ENCODE measurements at places on chromosomes 5 and 9.
A peak's percentile ranks its signal among the peaks of the same experiment; 100 is the strongest.

- DNase-seq, result no peak
Measured at GRCh38 chr5:66867618-66868322, 271.6 kb downstream of the MAST4 start.

GRCh38 chr9:127215268-127216209, 49.0 kb upstream of the GARNL3 start:
- no peak for DNase-seq

GRCh38 chr5:138460032-138460693, 5.1 kb upstream of the EGR1 start:
- DNase-seq, result no peak

GRCh38 chr5:51159606-51160005, 223.6 kb upstream of the ISL1 start:
- DNase-seq, result no peak

GRCh38 chr5:53191548-53192165, 82.1 kb upstream of the MOCS2 start:
- DNase-seq, result no peak

GRCh38 chr5:109838157-109838556, 148.4 kb downstream of the MAN2A1 start:
- no peak for DNase-seq

GRCh38 chr9:109317979-109318741, 2.7 kb downstream of the EPB41L4B start:
- DNase-seq, result peak; percentile 43

DNA sequence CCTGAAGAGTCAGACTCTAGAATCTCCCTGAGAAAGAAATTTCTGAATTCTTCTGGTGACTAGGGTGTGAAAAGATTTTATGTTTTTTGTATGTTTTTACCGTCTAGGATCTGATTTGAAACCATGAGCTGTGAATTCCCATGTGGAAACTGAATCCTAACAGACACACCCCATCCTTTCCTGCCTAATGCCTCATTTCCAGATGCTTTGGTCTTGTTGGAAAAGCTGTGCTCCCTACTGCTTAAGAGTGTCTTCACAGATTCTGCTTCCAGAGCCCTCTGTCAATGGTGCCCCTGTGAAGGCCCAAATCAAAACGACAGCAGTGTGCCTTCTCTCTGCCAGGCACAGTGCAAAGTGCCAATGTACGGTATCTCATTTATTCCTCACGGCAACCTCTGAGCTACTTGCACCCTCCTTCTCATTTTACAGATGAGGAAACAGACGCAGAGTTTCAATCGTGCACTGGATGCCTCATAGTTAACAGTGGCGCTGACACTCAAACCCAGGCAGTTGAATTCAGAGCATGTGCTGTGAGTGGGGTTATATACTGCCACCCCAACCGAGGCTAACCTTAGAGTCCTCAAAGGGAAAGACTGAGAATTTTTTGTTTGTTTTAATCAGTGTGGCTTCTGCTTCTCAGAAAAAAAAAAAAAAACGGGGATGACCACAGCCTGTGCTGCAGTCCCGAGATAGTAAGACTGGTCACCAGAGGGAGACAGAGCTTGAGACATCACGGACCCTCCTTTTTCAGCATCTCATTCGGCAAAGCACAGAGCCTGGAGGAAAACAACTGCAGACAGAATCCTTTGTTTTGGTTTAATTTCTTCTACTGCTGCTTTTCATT, 188.4 kb downstream of the SNCAIP start:
- DNase-seq, result peak; percentile 22

DNA sequence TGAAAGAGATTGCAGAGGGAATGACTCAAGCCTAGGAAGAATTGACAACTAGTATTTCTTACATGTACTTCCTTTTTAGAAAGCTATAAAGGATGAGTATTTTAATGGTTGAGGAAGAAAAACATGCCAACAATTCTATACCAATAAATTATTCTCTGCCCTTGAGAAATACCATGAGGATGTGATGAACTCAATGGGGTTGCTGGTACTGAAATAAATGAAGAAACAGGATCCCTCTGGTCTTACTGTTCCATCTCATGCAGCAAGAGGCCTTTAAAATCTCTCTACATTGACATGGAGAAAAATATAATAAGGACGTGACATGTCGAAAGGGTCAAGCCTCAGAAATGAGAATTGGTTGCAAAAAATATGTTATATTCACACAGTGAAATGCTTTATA, 477.3 kb downstream of the GABRG2 start:
- no peak for DNase-seq

- DNase-seq, result peak; percentile 78
Measured at GRCh38 chr9:120394058-120394669, 185.8 kb downstream of the CDK5RAP2 start.

DNA sequence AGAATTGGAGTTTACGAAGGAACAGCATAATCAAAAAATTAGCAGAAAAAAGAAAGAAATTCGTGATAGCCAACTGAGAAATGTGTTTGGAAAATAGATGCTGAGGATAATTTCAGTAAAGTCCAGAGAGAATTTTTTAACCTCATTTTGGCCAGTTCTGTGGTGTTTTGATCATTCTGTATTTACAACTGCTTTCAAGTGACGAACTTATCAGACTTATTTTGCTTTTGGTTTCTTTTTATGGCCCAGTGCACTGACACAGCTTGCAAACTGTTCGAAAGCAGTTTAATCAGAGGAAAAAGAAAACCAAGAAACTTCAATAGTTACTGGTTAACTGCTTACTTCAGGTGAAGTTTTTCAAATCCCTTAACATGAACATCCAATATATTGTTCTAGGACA, 1.9 kb downstream of the SDHA start:
- DNase-seq, result peak; percentile 10

- DNase-seq, result no peak
Measured at GRCh38 chr5:66769839-66770617, 173.8 kb downstream of the MAST4 start.

DNA sequence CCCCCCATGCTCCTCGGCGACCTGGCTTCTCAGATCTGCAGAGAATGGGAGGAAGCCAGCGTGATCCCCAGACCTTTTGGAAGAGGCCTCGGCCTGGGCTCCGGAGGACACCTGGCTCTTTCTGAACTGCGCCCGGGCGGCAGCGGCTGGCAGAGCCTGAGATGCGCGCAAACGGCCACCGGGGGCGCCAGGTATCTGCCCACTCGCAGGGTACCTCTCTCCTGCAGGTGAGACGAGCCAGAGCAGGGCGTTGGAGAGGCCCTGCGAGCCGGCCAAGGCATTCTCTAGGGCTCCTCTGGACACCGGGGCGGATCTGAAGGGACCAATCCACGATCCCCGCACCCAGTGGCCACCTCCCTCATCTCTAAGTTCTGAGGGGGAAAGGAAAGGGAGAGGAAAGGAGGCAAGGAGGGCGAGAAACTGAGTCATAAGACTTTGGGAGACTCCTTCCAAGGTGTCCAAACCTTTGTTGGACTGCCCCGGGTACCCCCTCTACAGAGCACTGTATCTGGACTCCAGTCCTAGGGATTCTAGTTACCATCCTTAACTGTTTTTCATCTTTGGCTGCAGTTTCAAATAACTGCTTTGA, 55.0 kb upstream of the SLC46A2 start:
- DNase-seq, result no peak

DNA sequence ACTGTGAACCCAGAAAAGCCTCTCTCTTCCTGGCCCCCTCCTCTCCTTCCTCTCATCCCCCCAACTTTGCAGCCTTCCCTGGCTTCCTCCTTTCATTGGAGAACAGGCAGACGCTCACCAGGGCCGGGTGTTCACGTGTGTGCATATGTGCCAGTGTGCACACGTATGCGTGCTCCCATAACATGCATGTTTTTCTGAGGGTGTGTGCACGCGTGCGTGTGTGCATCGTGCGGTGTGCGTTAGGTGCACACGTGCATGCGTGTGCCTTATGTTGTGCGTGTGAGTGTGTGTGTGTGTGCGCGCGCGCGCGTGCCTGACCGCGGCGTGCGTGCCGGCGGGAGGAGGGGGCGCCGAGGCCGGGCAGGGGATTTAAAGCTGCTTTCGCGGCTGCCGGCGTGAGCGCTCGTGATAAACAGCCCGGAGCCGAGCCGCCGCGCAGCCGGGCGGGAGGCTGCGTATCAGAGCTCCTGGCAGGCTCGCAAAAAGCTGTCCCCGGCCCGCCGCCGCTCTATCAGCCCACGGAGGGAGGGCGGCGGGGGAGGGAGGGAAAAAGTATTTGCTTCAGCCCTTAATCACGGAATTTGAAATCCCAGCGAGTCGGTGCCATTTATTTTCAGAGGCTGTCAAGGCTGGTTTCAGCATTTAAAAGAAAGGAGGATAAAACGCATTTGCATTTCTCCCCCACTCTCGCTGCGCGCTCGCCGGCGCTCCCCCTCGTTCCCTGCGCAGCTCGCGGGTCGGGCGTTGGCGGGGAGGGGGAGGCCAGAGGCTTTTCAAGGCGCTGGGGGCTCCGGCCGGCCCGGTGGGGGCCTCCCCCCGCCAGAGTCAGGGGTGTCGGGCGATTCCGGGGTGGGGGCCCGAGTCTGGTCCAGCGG, 183.9 kb downstream of the C9orf50 start:
- DNase-seq, result no peak

DNA sequence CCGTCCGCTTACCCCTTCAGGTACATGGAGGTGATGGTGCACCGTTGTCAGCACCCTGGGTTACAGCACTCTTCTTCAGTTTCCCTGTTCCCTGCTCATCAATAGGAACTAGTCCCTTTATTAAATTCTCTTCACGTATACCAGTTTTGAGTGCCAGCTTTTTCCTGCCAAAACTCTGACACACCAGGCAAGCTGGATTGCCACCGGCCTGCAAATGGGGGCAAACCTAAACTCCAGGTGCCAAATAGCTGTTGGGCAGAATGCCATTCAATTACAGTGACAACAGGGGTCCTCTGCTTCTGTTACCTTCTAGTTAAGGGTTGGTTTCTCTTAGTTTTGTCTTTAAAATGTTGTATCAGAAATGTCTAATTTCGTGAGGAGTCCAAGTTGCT, 400.4 kb downstream of the OSTF1 start:
- no peak for DNase-seq

- peak; percentile 59 for DNase-seq
Measured at GRCh38 chr5:107669096-107670031, 1.4 kb downstream of the EFNA5 start.

DNA sequence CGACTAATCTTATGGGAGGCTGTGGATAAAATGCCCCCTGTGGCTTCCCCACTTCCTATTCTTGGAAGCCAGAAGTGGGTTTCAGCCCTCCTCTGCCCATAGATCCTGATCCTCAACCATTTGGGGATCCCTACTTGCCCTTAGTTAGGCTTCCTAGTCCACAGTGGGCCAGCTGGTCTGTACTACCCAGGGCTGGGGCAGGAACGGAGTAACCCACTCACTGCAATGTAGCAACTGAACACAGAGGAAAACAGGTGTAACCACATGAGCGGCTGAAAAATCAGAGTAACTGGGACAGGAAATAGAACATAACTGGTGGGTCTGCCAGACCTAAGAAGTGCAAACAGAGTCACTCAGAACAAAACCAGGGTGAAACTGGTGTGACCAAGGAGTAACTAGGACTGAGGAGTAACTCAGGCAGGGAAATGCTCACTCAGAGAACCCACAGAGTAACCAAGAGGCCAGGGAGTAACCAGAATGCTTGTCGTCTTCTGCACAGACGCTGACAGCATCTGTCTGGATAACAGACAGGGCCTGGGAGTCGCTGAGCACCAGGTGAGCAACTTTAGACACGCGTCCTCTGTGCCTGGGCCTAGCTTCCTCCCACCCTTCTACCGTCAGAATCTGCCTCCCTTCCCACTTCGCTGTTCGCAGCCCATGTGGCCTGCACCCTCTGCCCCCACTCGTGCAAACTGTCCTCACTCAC, 1.0 kb downstream of the AQP3 start:
- DNase-seq, result no peak

- no peak for DNase-seq
Measured at GRCh38 chr9:75885652-75886051, 4.8 kb upstream of the PCSK5 start.

- peak; percentile 71 for DNase-seq
Measured at GRCh38 chr9:131813116-131813515, 73.2 kb upstream of the RAPGEF1 start.

DNA sequence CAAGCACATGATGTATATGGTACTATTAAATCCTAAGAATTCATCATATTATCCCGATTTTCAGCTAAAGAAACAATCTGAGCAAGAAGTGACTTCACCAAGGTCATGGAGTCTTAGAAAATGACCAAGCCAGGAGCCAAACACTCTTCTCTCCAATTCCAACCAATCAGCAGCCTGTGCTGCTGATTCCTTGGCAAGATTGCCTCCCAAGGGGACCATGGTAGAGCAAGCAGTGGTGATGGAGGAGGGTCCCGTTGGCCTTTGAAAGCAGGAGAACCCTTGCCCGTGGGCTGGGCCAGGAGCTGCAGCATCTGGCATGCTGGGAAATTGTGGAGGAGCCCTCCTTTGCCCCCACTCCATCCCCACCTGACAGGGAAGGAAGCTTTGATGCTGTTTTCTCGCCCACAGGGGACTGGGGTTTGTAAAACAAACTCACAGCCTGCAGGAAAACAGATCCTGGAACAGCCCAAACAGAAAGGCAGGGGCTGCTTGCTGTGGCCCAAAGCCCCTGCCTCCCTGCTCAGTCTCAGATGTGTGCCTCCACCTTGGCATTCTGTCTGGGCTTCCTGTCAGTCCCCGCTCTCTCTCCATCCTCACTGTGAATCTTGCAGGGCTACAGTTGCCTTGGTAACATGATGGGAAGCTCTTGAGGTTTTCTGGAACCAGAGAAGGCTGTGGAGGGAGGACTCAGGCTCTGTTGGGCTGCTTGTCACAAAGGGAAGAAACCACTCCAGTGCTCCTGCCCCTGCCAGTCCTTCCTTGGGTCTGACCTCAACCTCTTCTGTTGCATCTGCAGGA, 70.8 kb upstream of the HSPA9 start:
- DNase-seq, result no peak

DNA sequence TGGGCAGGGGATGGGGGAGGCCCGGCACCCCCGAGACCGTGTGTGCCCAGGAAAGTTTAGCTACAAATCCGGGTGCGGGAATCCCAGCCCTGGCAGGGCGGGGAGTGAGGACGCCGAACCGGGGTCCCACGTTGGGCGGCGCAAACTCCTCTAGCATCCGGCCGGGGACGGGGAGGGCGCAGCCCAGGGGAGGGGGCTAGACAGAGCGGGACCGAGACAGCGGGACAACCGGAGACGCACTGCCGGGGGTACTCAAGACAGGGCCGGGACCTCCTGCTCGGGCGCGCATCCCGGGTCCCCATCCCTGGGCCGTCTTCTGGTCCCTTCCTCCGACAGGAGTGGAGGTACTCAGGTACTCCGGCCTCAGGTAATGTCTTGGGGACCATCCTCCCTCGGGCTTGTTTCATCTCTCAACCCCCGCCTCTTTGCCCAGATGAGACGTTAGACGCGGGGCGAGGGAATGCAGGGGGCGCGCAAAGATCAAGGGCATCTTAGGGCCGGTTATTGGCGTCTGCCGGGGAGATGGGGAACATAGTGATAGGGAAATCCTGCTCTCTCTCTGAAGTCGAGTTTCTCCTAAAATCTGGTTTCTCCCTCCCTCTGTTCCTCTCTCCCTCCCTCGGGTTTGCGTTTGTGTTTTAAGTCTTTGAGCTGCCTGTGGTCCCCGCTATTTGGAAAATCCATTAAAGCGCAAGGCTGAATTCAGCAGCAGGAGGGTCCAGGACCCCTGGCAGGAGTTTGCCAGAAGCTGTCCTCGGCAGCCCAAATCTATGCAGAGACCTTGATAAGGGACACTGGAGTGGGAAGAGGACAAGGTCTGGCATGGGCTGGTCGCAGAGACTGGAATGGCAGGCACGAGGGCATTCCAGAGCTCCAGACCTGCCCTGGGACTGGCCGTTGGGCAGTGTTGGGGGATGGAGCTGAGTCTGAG, 815 bp downstream of the PDZD2 start:
- no peak for DNase-seq
